Suprapubic skin (tissue), 4 donors: ENCODE measurements at places on chromosomes 11 and 22. TPM values are rescaled to one million over a fixed set of nuclear protein-coding genes. Genes with fewer than 3 reads are reported as not detected.
A peak's percentile ranks its signal among the peaks of the same experiment; 100 is the strongest.

DNA sequence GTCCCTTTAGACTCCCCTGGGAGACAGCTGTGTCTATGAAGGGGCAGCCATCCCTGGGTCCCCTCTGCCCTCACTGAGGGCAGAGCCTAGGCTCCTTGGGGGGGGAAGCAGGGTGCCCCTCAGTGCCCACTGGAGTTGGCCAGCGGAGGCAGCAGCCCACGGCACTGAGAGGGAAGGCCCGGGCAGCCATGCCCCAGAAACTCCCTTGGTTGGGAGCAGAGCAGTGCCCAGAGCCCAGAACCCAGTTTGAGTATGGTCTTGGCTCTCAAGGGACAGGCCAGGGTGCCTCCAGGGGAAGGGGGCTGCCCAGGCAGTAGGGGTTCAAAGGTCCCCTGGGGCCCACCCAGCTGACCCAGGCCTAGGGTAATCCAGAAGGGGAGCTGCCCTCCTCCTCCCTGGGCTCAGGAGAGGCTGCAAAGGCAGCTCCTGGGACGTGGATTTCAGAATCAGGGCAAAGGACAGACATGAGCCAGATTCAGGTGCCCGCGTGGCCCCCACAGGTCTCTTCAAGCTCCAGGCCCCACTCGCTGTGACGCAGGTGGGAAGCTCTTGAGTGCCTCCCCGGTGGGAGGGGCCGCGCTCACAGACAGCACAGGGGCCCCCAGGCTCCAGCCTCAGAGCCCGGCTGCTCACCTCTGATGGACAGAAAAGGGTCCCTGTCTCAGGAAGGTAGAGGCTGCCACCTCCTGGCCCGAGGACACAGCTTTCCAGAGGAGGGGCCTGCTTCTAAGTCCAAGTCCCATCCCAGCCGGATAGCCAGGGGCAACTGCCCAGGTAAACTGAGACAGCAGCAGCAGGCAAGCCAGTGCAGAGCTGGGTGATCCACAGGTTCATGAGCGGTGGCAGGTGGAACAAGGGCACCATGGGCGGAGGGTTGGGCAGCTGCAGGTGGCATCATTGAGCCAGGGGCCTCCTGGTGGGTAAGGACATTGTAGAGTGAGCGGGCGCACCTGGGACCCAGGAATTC is 2.6 kb downstream of the C11orf21 start:
- peak; percentile 77 for DNase-seq

The MMP27 gene
- total RNA-seq, result 0.65 TPM

The SERPIND1 gene
- total RNA-seq, result not detected

The KCNC1 gene
- not detected for total RNA-seq

GRCh38 chr11:211741-212140 is 4.2 kb downstream of the RIC8A start:
- DNase-seq, result peak; percentile 26

DNA sequence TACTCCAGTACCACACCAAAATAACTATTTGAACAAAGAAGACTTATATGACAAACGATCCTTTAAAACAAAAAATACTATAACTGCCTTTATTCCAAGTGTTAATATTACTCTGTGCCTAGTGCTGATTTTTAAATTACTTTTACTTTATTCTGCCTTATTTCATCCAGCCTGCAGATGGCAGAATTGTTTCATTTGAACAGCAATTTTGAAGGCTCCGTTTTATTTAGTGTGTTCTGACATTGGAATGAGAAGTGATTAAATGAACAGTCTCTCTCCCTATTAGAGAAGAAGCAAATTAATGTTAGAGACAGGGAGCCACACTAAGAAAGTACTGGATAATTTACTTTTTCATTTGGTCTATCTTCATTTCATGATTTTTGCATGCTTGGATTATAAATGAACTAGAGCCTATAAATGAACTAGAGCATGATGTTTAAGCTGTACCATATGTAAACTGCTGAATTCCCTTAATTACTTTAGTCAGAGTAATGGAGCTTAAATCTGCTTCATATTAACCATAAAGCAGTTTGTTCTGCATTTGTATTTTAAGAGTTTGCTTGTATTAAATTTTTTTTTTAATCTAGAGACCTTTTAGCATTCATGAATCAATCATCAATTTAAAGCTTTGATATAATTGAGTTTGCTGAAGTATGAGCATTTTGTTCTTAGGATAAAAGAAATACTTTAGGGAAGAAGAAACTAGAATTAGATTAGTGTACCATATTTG is 9.8 kb downstream of the PDHX start:
- DNase-seq, result no peak

The OR5P2 gene
- 1.8 TPM for total RNA-seq

DNA sequence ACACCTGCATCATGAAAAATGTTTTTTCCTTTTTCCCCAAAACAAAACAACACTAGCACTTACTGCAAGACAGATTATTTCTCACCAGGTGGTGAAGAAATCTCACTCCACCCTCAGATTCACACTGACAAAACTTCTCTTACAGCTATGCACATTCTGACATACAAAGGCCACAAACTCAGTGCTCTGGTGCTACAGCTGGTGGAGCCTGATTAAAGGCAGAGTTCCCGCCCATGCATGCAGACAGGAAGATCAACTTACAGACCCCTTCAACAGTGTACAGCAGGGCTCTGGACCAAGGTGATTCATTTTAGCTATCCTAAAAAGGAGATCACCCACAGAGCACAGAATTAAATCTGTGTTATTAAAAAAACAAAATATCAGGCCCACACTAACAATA is 112.6 kb downstream of the CADM1 start:
- DNase-seq, result no peak

The KCNJ4 gene
- 0.32 TPM for total RNA-seq

DNA sequence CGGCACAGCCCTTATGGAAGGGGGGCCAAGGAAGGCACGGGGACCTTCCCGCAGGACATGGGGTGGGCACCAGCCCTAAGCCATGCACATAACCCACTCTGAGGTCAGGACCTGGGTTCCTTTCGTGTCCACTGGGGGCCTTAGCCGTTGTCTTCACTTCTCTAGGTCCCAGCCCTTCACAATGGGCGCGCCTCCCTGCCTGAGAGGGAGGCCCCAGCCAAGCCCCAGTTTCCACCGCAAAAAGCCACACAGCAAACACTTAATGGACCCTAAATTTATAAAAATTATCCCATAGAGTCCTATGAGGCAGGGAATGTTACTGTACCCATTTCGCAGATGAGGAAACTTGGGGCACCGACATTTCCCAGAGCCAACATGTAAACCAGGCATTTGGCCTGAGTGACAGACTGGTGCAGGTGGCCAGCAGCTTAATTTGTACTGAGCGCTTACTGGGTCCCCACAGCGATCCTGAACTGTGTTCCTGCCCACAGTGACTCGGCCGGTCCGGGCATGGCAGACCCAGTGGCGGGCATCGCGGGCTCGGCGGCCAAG is 1.2 kb downstream of the GAS2L1 start:
- DNase-seq, result no peak

The ANO1 gene
- 104 TPM for total RNA-seq

The CTSD gene
- 596 TPM for total RNA-seq

GRCh38 chr11:68053117-68053516 is 14.3 kb downstream of the TCIRG1 start:
- peak; percentile 63 for DNase-seq

- no peak for DNase-seq
Measured at GRCh38 chr22:27270818-27271510, 530.6 kb downstream of the MN1 start.

DNA sequence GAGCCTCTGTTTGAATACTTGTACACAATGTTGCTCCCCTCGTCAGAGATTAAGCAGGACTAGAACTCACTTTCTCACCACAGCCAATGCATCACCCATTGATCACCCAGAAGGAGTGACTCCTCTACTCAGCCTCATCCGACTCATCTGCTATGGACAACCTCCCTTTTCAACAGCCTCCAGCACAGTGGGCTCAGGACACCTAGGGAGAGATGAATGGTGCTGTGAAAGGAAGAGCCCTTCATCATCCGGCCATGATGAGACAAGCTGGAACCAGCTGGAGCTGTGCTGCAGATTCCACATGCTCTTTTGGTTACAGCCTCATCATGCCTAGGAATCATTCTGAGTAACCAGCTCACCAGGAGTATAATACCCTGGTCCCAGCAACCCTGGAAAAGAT is 15.5 kb downstream of the C11orf91 start:
- DNase-seq, result no peak

GRCh38 chr11:3136546-3137455 is 28.3 kb downstream of the OSBPL5 start:
- DNase-seq, result peak; percentile 72

- DNase-seq, result no peak
Measured at GRCh38 chr11:47356998-47357329, 4.5 kb upstream of the MYBPC3 start.

DNA sequence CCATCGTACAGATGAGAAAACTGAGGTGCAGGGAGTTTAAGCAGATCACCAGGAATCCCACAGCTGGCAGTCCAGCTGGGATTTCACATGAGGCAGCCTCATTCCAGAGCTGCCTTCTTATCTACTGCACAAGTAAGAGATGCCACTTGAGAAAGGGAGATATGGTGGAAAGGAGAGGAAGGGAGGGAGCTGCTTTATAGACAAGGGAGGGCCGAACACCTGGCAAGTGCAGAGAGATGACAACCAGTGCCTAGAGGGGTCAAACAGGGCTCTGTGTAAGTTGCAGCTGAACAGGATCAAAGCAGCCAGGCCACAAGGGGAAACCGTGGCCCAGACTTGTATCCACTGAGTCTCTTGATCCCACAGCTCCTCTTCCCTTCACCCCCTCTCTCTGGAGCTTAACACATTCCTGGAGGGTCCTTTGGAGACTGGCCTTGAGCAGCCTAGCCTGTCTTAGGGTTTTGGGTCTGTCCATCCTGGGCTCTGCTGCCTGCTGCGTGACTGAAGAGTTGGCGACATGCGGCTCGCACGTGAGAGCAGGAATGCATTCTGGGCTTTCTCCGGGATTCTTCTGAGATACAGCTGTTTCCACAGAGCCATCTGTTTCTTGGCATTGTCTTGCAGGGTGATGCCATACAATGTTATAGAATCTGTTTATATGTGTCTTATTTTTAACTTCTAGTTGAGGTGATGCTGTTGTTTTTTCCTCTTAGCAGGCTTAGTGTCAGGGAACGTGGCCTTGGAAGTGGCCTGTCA is 268.5 kb upstream of the SYN3 start:
- no peak for DNase-seq

GRCh38 chr11:121965330-121965729 is 150.7 kb downstream of the BLID start:
- DNase-seq, result no peak

DNA sequence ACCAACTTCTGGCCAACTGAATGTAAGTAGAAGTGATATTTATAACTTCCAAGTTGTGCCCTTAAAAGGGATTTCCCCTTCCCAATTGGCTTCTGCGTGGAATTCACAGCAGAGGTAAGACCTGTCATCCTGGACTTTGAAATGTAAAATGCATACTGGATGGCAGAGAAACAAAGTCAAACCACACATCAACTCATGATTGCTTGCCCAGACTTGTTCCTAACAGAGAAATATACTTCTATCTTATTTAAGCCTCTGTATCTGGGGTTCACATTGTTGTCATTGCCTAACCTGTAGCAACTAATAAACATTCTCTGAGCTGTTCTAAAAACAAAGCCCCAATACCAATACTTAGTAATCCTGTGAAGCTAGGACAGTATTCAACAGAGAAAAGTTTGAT is 6.2 kb downstream of the ME3 start:
- no peak for DNase-seq

DNA sequence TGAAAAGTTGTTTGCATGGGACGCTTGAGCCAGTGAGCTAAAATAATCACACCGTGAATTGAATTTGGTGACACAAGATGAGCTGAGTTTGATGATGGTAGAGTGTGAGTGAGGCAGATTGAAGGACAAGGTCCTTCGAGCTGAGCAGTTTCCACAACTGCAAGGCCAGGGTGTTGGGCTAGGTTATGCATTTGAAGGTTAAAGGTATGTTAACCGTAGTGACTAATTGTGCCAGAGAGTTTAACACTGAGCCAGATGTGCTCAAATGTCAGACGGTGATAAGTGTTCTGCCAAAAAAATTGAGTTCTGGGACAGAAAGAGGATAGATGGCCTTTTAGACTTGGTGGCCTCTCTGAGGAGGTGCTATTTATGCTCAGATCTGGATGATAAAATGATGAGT is 89.5 kb downstream of the FAM83F start:
- DNase-seq, result no peak

GRCh38 chr11:35927682-35928081 is 16.2 kb upstream of the LDLRAD3 start:
- DNase-seq, result peak; percentile 88

DNA sequence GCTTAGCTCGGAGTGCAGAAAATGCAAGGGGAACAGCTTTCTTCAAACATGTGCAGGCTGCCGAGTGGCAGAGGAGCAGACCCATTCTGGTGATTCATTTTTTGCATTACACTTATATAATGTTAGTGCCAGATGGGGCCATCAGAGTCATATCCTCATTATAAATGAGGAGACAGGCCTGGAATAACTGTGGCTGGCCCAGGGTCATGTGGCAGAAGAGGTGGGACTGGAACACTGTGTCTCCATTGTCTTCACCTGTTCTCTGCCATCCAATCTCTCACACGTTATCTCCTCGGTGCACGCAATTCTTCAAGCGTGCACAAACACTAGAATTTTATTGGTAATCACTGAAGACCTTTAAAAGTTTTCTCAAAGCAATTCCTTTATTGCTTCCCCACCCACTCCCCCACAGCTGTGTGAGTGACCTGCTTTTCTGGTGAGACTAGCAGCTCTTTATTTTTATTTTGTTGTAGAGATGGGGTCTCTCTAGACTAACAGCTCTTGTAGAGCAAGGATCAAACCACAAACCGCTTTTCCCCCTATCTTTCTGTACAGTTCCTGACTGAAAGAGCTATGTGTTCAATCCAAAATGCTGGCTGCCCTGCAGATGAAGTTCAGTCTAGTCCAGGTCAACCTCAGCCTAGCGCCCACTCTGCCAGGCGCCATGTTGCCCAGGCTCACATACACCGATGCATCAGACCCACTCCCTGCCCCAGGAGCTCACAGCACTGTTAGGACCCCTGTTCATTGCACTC is 75.3 kb downstream of the ST3GAL4 start:
- no peak for DNase-seq

The OR8B3 gene
- total RNA-seq, result not detected

The NCAM1 gene
- total RNA-seq, result 0.98 TPM

DNA sequence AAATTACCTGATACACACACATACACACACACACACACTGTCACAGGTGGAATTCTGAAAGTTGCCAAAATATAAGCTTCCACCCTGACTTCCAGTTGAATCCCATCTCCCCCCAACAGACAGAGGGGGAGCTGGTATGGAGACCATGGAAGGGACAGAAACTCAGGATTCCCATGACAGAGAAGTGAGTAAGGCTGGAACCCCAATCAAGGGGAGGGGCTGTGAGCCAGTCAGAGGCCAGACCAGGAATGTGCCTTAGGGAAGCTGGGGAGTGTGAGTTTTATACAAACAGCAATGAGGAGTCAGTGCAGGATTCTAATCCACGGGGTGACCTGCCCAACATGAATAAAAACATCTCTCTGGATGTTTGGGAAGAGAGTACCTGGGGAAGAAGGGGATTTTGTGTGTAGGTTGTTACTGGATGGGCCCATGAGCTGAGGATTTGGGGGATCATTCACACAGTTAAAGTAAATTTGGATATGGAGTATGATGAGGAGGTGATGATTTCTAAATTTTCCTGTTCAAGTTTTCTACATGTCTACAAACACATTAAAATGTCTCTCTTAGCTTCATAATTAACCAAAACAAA is 38.7 kb upstream of the TOP3B start:
- DNase-seq, result no peak

The WT1 gene
- total RNA-seq, result not detected

- DNase-seq, result no peak
Measured at GRCh38 chr11:6251120-6251733, 8.4 kb upstream of the CCKBR start.

The C11orf87 gene
- 0.16 TPM for total RNA-seq
